ENCODE measurements at places on chromosomes 16 and 17.

GRCh38 chr17:81056312-81056711 is 21.4 kb downstream of the BAIAP2 start:
- DNase-seq = no peak

DNA sequence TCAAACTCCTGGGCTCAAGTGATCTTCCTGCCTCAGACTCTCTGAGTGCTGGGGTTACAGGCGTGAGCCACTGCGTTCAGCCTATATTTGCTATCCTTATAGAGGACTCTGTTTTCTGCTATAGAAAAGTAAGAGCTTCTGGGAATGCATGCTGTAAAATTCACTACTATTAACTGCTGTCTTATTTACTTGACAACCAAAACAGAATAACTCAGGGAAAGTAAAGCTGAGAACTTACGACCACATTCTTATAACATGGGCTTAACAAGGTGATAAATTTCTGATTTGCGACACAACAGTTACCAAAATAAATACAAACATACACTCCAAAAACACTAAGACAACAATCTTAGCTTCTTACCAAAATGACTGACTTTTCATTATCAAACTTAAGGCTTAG is 23.9 kb downstream of the APPBP2 start:
- DNase-seq = no peak

DNA sequence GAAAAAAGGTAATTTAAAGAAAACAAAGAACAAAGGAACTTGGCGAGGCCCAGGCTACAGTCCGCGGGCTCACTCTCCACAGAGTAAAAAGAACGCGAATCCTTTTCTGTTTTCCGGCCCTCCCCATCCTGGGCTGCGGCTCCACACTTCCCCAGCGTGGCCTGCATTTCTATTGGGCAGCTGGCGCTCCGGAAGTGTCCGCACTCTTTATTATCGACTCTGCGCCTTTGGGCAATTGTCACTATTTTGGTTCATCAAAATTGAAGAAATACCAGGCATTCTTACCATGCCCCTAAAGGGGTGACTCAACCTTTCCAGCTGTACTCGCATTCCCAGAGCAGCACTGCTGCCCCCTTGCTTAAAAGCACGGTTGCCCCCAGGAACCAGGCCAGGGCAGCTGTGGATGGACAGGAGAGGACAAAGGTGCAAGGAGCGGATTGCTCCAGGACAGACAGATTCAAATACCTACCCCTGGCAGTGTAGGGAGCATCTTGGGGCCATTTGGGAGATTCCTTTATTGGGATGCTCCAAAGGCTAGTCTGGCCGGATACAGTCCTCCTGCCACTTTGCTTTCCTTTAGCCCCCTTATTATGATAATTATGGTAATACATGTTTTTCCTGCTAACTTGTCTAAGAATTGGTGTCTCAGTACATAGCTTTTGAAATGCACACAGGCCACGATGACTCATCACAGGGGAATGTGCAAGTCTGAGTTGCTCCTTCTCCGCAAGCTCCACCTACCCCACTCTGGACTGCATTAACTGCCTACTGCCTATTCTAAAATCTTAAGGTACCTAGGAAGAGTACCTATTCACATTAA is 985 bp upstream of the SLFN12 start:
- no peak for DNase-seq

DNA sequence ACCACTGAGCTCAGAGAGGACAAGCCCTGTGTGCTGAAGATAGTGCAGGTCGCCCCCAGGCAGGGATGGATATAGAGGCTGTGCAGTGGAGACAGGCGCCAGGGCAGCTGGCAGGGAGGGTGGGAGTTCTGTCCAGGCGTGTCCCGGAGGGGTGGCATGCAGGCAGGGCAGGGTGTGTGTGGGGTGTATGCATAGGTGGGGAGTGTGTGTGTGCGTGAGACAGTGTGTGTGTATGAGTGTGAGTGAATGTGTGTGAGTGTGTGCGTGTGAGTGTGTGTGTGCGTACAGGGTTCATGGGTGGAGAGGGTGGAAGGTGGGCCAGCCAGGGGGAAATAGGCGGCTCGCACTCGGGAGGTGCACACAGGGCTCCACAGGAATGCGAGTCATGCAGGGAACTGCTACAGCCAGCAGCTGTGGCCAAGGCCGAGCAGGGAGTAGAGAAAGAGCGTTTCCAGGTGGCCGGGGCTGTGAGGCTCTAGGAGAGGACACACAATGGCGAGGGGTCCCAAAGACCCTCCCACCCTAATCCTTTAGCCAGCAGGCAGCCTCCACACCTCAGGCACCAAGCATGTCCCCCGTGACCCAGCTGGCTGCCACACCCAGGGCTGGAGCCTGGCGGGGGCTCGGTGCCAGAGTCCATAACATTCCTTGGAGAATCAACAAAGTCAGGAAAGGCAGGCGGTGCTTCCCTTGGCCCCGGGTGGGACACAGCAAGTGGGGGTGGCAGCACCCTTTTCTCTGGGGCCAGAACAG is 4.6 kb downstream of the PLCD3 start:
- DNase-seq = no peak

DNA sequence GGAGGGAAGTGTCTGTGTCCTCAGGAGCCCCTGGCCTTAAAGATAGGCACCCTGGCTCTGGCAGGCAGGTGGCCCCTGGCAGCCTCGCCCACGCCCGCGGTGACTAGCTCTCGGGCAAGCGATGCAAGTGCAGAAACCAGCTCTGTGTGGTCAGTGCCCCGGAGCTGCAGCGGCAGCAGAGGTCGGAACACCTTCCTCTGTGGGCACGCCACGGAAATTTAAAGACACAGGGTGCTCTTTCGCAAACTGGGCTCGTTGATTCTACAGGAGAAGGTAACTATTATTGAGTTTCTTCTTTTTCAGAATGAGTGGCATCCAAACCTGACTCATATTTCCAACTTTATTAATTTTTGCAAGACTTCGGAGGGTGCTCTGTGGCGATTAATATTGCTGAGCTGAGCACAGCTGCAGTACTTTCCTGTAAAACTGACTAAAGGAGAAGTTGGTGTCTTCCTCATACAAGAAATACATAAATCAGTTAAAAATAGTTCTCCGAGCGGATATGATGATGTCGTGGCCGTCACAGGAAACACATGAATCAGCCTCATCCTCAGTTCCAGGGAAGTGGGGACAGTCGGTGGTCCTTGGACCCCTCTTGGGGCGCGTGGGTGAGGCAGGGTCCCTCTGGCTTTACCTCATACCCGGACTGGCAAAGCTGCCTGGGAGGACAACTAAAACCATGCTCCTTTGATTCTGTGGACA is 120.2 kb downstream of the METRNL start:
- no peak for DNase-seq

DNA sequence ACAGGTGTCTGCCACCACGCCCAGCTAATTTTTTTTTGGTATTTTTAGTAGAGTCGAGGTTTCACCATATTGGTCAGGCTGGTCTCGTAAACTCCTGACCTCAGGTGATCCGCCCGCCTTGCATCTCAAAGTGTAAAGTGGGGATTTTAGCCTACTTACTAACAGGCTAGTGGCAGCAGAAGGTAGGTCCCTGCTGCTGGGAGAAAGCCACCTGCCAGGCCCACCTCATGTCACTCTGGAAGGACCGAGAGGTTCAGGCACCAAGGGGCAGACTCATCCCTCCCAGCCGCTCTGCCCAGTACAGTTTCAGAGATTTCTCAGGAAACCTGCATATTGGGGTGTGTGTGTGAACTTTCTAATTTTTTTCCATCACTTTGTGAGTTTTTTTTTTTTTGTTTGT is 2.1 kb upstream of the RCVRN start:
- no peak for DNase-seq

- DNase-seq = no peak
Measured at GRCh38 chr16:50371936-50372595, 3.3 kb upstream of the BRD7 start.

DNA sequence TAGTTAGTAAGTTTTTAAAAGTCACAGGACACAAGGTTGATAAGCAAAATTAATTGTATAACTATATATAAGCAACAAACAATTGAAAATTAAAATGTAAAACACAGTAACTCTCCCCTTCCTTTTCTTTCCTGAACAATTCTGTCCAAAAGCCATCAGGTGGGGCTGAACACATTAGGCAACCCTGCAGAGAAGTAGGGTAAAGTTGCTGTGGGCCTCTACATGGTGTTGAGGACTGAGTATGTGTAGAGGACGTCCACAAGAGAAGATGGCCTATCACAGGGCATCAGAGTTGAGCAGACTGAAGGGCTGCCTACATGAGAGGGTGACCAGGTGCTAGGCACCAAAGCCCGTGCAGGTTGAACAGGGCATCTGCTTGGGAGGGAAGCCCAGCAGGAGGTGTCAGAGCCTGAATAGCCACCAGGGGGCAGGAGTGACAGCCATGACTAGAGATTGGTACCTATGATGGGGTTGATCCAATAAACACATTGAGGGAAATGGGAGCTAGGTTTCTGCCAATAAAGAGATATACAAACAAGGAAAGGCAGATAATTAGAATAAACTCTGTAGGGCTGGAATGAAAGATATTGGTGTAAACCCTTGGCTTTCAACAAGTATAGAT is 415.1 kb downstream of the NPIPA8 start:
- no peak for DNase-seq

GRCh38 chr16:66036184-66036583 is 330.3 kb upstream of the CDH5 start:
- DNase-seq = peak; percentile 34

DNA sequence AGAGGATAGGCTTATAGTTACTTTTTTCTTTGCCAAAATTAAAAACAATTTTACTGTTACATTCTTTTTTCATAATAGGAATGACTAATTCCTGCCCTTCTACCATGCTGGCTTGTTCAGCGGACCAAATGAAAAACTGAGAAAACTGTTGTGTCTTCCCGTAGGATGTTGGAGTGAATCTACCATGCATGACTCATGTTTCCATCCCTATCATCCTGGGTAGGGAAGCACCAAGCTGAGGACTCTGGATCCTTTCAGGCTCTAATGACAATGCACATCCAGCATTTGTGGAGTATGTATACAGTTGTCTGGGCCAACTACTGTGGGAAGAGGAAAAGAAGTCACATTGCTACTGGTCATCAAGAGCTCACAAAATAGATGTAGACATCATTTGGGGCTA is 41.1 kb upstream of the DHX8 start:
- no peak for DNase-seq

DNA sequence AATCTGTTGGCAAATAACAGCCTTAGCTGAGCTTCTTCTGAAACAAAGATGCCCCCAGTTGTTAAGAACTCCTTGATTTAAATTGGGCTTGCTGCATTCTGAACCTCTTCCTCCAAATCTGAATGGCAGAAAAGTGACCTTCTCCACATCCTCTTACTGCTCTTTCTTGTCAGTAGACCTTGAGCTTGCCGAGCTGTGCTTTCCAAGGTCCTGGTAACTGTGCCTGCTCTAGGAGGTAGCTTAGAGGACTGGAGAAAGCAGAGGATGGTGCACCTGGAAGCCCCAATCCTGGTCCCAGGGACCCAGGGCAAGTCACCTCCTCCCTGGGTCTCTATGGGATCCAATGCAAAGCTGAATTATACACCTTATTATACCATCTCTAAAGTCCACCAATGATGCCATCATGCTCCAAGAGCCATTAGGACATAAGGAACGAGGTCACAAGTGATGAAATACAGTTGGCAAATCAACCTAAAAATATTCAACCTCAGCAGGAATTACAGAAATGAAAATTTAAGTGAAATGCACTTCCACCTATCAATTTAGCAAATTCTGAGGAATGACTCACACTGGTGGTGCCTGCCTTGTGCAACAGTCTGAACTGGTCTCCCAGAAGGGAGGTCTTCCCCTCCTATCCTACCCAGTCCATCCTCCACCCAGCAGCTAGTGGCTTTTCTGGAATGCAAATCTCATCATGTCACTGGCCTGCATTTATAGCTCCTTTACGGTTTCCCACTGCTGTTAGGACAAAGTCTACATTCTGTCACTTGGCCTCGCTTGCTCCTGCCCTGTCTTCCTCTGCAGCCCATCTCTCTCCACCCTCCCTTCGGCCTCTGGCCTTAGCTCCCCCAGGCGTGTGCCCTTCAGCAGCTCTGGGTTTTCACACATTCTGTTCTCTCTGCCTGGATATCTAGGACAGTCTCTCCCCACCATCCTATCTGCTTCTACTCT is 36.6 kb downstream of the TOM1L2 start:
- DNase-seq = no peak

GRCh38 chr16:25018972-25019617 is 3.9 kb upstream of the ARHGAP17 start:
- DNase-seq = no peak

- DNase-seq = no peak
Measured at GRCh38 chr16:49605536-49606254, 232.1 kb downstream of the C16orf78 start.

Measured in NCI-H345 (cell line).